ENCODE measurements at places on chromosomes 2 and 18. TPM values are rescaled to one million over a fixed set of nuclear protein-coding genes. Genes with fewer than 3 reads are reported as not detected.

The SCN9A gene
- total RNA-seq = 2.1 TPM

The C18orf54 gene
- total RNA-seq = 12.9 TPM

The IFIH1 gene
- 8.4 TPM for total RNA-seq

The RHOB gene
- total RNA-seq = 161 TPM

The SMPD4 gene
- 62.2 TPM for total RNA-seq

The STK25 gene
- total RNA-seq = 256 TPM

The NTSR2 gene
- total RNA-seq = not detected

The CFC1B gene
- total RNA-seq = not detected

The SLC38A11 gene
- not detected for total RNA-seq

The TXNDC9 gene
- 53.6 TPM for total RNA-seq

The C1QL2 gene
- not detected for total RNA-seq

The CXCR1 gene
- not detected for total RNA-seq

The TOGARAM2 gene
- total RNA-seq = not detected

The IHH gene
- 0.29 TPM for total RNA-seq

The L3MBTL4 gene
- total RNA-seq = 0.65 TPM

Measured in epithelial cell of proximal tubule (primary cell).